Thoracic aorta endothelial cell (primary cell): ENCODE measurements at places on chromosomes 16 and 17. TPM values are rescaled to one million over a fixed set of nuclear protein-coding genes. Genes with fewer than 3 reads are reported as not detected.

OXLD1 gene
- total RNA-seq: 23.5 and 26.4 TPM in 2 replicates

ABCC3 gene
- 3.9 and 4.7 TPM in 2 replicates for total RNA-seq

CHD3 gene
- 87.8 and 102 TPM in 2 replicates for total RNA-seq

HOXB6 gene
- total RNA-seq: 2.5 and 34.7 TPM in 2 replicates

C1QBP gene
- total RNA-seq: 414 and 439 TPM in 2 replicates

PTGES3L gene
- total RNA-seq: 0.22 and 0.27 TPM in 2 replicates

GLIS2 gene
- total RNA-seq: 1.2 and 2.2 TPM in 2 replicates

GPRC5B gene
- 23.5 and 23.8 TPM in 2 replicates for total RNA-seq

MEFV gene
- under 0.01 TPM in 1 of 2 replicates, not detected in the other for total RNA-seq

G6PC1 gene
- not detected in 2 replicates for total RNA-seq

FBXW10B gene
- 0.22 and 0.27 TPM in 2 replicates for total RNA-seq

SLC16A5 gene
- total RNA-seq: 4.7 and 11.6 TPM in 2 replicates

AKAP1 gene
- 29.7 and 34.0 TPM in 2 replicates for total RNA-seq

UTS2R gene
- not detected in 2 replicates for total RNA-seq

RAB26 gene
- total RNA-seq: 0.36 and 0.66 TPM in 2 replicates

CCT6B gene
- total RNA-seq: 0.57 and 0.80 TPM in 2 replicates

MYH8 gene
- total RNA-seq: not detected in 2 replicates

NXPH3 gene
- 0.53 and 0.72 TPM in 2 replicates for total RNA-seq

CSF3 gene
- total RNA-seq: 0.80 and 8.0 TPM in 2 replicates

PERCC1 gene
- not detected in 2 replicates for total RNA-seq

SRCIN1 gene
- total RNA-seq: 0.22 and 0.27 TPM in 2 replicates

NT5C3B gene
- total RNA-seq: 54.5 and 71.5 TPM in 2 replicates

UMOD gene
- not detected in 2 replicates for total RNA-seq

NPB gene
- 0.13 and 0.22 TPM in 2 replicates for total RNA-seq

NME1 gene
- 165 and 178 TPM in 2 replicates for total RNA-seq

CD300C gene
- not detected in 2 replicates for total RNA-seq

TK2 gene
- 22.0 and 28.5 TPM in 2 replicates for total RNA-seq

GAS2L2 gene
- not detected in 2 replicates for total RNA-seq

SNAI3 gene
- total RNA-seq: 0.13 TPM in 1 of 2 replicates, not detected in the other

HBZ gene
- total RNA-seq: not detected in 2 replicates

DCAKD gene
- 29.0 and 29.1 TPM in 2 replicates for total RNA-seq

CD300LD gene
- total RNA-seq: not detected in 2 replicates

CDH3 gene
- not detected in 2 replicates for total RNA-seq

FAM171A2 gene
- total RNA-seq: 3.8 and 5.2 TPM in 2 replicates

NT5M gene
- total RNA-seq: 0.53 and 0.93 TPM in 2 replicates

XAF1 gene
- total RNA-seq: 12.8 and 19.9 TPM in 2 replicates

TSPAN10 gene
- total RNA-seq: 0.14 and 0.53 TPM in 2 replicates

ICAM2 gene
- total RNA-seq: 898 and 963 TPM in 2 replicates

CFAP97D1 gene
- total RNA-seq: 0.14 TPM in 1 of 2 replicates, not detected in the other

C16orf92 gene
- not detected in 2 replicates for total RNA-seq

PDIA2 gene
- total RNA-seq: 0.29 and 0.66 TPM in 2 replicates

MYH2 gene
- not detected in 2 replicates for total RNA-seq

YBX2 gene
- 0.13 and 0.14 TPM in 2 replicates for total RNA-seq

VTN gene
- 0.07 and 0.13 TPM in 2 replicates for total RNA-seq

CACNB1 gene
- 2.0 and 4.2 TPM in 2 replicates for total RNA-seq

CD7 gene
- total RNA-seq: not detected in 2 replicates
